Omental fat pad (tissue), 4 donors: ENCODE measurements at places on chromosomes 2 and 18. TPM values are rescaled to one million over a fixed set of nuclear protein-coding genes. Genes with fewer than 3 reads are reported as not detected.

DNA sequence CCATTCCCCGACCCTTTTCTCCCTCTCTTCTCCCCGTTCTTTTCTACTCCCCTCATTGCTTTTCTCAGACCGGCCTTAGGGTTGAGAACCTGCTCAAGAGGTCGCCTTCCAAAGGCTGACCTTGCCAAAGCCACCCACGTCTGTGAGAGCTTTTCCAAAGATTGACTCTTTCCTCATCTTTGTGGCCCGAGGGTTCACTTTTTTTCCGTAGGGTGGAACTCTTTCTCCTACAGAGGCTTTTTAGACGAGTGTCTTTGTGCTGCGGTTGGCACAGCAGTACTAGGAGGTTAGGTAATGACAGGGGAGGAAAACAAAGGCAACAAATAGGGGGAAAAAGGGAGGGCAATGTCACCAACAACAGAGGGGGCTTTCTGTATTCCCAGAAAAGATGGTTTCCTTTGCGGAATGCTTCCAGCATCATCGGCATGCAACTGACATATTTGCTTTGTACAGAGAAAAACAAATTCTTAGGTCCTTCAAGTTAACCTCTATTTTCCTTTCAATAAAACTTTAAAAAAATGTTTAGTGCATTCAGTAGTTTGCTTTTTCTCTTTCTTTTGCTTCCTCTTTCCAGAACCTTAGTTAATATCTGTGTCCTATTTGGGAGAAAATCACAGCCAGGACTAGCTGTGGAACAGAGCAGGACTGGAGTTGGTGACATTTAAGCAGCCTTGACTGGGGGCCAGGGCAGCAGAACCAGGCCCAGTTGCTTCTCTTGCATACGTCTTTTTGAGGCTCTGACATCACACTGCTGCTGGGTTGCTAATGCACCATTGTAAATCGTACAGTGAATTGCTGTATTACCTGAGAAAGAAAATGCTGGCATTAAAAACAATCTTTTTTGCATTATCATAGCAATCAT is 188.1 kb upstream of the FANCL start:
- DNase-seq, result no peak

GRCh38 chr18:64983497-64984238 is 767.1 kb upstream of the CDH7 start:
- DNase-seq, result no peak

DNA sequence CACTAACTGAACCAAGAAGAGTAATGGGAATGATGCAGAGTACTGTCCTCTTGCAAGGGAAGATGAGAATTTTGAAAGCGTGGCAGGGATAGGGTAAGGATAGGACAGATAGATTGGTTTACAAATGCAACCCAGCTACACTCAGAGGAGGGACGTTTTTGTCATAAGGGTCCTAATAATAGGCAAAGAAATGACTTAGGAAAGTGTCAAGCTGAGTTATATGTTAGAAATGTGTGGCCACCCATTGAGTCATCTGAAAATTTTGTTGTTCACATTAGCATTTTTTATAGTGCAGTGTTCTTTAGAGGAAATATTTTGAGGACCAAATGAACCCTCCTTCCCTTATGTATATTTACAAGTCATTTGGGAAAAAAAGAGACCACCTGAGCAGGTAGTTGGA is 137.5 kb downstream of the PHLPP1 start:
- no peak for DNase-seq

- no peak for DNase-seq
Observed at GRCh38 chr2:154911729-154912128, 213.2 kb downstream of the KCNJ3 start.

DNA sequence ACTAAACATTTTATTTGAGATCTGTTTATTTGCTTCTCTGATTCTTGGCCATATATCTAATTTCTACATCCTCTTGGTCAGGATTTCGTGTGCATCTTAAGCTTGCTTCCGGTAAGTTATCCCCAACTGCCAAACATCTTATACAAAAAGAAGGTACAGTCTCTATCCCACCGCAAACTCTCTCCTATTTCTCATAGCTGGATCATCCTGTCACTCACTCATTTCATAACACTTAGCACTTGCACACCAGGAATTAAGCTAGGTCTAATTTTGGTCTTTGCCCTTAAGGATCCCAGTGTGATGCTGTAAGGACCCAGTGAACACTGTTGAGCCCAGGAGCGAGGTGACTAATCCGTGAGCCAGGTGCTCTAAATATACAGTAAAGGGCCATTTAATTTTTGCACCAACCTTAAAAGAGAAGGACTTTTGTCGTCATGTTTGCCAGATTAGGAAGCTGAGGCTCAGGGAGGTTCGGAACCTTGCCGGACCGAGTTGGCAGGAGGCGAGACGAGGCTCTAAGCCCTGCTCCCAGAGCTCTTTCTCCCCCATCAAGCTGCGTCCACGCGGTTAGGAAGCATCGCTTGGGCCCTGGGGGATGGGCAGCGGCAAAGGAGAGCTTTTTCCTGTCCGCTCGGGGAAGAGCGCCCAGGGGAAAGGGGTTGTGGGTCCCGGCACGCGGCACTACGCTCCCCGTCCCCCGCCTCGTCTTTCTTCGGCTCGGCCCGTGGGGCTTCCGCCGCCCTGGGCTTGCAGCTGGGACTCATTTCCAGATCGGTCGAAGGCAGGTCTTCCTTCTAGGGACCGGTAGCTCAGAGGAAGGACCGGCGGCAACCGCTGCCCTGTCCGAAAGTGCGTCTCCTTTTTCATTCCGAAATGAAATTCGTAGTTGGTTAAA is 4.1 kb upstream of the ITPRIPL1 start:
- no peak for DNase-seq

DNA sequence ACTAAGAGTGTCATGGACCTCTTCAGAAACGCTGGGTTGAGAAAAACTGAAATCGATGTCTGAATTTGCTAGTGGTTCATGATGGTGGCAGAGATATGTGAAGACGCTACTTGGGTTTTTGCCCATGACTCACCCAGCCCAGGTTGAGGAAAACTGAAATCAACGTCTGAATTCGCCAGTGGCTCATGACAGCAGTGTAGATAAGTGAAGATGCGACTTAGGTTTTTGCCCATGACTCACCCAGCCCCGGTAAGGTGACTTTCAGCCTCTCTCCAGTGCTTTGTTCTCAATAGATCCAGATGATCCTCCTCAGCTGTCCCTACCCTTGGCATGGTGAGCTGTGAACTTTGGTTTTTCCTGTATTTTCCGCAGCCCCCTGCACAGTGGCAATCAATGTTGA is 105.3 kb upstream of the SIX3 start:
- DNase-seq, result no peak

DNA sequence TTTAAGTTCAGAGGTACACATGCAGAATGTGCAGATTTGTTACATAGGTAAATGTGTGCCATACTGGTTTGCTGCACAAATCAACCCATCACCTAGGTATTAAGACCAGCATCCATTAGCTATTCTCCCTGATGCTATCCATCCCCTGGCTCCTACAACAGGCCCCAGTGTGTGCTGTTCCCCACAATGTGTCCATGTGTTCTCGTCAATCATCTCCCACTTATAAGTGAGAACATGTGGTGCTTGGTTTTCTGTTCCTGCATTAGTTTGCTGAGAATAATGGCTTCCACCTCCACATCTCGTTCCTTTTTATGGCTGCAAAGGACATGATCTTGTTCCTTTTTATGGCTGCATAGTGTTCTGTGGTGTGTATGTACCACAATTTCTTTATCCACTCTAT is 75.8 kb downstream of the SUCLG1 start:
- DNase-seq, result no peak

DNA sequence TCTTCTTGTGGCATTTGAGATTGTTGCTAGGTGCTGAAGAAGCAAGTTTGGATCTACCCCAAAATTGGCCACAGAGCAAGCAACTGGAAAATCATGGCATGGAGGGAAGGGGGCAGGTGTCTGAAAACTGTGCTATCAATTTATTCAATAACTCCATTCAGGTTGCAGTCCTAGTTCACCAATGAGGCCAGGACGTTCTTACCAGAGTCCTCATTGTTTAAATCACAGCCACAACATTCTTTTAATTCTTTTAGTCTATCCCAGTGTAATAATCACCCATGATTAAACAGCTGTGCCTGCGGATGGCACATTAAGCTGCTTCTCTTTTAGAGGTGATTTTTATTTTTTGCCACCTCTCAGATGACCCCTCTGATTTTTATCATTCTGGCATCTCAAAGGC is 103.5 kb downstream of the ANKRD44 start:
- DNase-seq, result no peak

GRCh38 chr2:189873696-189874095 is 89.4 kb downstream of the PMS1 start:
- no peak for DNase-seq

SLC38A11 gene
- 0.60 TPM for total RNA-seq

CYRIA gene
- 25.7 TPM for total RNA-seq

TRABD2A gene
- total RNA-seq, result 9.0 TPM

LTBP1 gene
- 13.9 TPM for total RNA-seq

DSC3 gene
- 60.2 TPM for total RNA-seq

FBXO15 gene
- 0.50 TPM for total RNA-seq

CYP27C1 gene
- total RNA-seq, result 0.24 TPM

RAB6C gene
- total RNA-seq, result 0.19 TPM

ABHD1 gene
- total RNA-seq, result not detected
